ENCODE measurements at places on chromosomes 16 and 17. TPM values are rescaled to one million over a fixed set of nuclear protein-coding genes. Genes with fewer than 3 reads are reported as not detected.
A peak's percentile ranks its signal among the peaks of the same experiment; 100 is the strongest.

DNA sequence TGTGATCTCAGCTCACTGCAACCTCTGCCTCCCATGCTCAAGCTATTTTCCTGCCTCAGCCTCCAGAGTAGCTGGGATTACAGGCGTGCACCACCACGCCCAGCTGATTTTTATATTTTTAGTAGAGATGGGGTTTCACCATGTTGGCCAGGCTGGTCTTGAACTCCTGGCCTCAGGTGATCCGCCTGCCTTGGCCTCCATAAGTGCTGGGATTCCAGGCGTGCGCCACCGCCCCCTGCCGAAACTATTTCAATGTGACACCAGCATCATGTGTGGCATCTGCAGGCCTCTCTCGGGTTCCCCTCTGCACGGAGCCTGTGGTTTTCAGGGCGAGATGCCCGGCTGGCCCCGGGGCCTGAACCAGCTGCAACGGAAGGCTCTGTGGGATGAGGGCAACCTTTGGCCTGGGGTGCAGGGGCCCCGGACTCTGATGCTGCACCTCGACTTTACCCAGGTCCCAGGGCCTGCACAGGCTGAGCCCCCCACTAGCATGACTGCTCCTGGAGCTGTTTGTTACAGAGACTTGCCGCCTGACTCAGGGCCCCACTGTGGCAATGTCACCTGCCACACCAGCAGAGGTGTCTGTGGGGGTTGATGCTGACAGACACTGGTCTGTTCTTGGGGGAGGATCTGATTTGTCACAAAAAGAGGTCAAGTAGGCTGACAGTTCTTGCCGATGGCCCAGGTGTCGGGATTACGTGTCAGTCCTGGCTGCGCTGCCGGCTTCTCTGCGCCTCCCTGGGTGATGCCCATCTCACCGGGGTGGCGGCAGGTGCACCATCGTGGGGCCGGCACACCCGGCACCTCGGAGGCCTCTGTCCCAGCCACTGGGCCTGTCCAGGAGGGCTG, 8.6 kb upstream of the TEX19 start:
- peaks cover 19% of the 10 kb centered on the region for H3K4me1 ChIP-seq
- peak; percentile 30 for DNase-seq
- no peak overlapping the region for H3K27ac ChIP-seq
- no peak overlapping the region for H3K4me3 ChIP-seq

DNA sequence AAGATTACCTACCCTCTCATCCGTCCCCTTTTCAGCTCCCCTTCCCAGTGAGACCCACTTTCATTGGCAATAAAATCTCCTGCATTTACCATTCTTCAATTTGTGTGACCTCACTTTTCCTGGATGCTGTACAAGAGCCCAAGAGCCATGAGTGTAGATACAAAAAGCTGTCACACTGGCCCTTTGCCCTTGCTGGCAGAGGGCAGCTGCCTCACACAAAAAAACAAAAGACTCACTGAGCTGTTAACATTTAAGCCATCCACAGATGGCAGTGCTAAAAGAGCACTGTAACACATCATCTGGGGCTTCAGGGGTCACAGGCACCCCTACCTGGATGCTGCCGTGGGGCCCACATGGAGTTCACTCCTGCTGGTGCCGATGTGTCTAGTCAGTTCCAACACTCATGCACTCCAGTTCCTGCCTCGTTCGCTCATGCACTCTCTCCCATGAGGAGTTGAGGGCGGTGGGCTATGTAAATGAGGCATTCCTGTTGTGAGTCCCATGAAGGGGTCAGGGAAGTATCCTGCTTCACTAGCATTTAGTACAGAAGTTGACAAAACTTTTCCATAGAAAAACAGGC, 123.1 kb downstream of the CA10 start:
- H3K27ac ChIP-seq = no peak overlapping the region
- H3K27me3 ChIP-seq = peaks cover 4% of the 10 kb centered on the region
- no peak for DNase-seq

DNA sequence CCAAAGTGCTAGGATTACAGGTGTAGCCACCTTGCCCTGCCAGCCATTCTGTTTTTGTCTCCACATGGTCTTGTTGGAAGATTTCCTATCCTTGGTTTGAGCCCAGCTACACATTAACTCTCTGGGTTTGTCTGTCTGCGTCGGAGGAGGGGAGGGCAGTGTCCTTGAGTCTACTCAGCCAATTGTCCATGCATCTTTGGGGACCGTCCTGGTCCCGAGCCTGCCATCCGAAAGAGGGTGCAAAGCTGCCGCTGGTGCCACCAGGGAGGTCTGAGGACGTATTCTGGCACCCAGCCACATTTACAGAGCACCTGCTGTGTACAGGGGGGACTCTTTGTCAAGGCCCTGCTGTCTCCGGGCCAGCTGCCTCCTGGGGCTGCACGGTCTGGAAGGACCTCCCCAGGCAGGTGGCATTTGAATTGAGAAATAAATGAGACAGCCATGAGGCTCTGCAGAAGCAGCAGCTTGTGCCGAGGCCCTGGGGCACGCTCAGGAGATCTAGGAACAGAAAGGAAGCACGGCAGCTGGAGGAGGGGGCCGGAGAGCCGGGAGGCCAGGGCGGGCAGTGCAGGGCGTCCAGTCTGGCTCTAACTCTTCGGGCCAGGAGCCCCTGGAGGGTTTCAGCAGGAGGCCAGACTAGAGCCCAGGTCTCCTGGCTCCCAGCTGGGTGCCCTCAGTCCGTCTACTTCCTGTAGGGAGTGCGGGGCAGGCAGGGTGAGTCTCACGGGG, 1.5 kb downstream of the CYBA start:
- H3K4me3 ChIP-seq = peak overlapping the region; percentile 96
- no peaks in the 10 kb centered on the region for H3K27me3 ChIP-seq
- no peak for DNase-seq
- peaks cover 27% of the 10 kb centered on the region for H3K36me3 ChIP-seq
- H3K27ac ChIP-seq = peak overlapping the region; percentile 94

GRCh38 chr16:75578212-75578611, 12.0 kb downstream of the GABARAPL2 start:
- no peak overlapping the region for H3K27ac ChIP-seq
- DNase-seq = no peak
- H3K36me3 ChIP-seq = peaks cover 63% of the 10 kb centered on the region
- no peaks in the 10 kb centered on the region for H3K4me1 ChIP-seq
- H3K4me3 ChIP-seq = no peak overlapping the region
- no peaks in the 10 kb centered on the region for H3K27me3 ChIP-seq

GRCh38 chr17:61401389-61402072, 1.9 kb downstream of the TBX2 start:
- DNase-seq = no peak
- H3K36me3 ChIP-seq = no peaks in the 10 kb centered on the region
- H3K4me1 ChIP-seq = peaks cover 75% of the 10 kb centered on the region

DNA sequence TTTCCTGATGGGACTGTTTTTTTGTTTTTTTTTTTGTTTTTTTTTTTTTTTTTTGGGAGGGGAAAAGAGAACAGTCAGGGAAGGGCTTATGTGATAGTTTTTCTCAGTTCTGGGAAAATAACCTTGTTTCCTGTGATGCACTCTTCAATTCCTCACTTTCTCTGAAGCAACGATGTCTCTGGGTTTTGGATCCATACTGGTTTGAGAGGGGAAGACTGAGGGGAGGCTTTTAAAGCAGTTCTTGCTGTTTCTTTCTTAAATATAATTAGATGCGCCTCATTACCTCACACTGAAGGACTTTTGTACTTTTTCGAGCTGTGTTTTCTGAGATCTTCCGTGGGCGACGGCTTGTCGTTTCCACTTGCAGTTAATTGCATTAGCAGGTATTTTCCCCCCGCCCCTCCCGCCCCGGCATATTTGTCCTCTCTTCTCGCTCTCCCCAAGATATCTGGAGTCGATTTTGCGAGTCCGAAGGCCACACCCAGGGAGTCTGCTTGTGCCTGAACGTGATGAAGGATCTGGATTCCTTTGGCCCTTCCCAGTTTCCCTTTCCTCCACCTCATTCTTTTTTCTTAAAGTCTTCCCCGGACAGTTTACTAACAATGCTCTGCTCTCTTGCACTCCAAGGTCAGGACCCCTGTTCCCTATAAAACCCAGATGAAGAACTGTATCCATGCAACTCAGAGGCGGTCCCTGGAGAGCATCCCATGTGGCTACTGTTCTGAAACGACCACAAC, 125.2 kb upstream of the ZFHX3 start:
- no peak overlapping the region for H3K4me3 ChIP-seq
- no peak overlapping the region for H3K27ac ChIP-seq
- no peaks in the 10 kb centered on the region for H3K27me3 ChIP-seq
- no peaks in the 10 kb centered on the region for H3K4me1 ChIP-seq
- no peak for DNase-seq

GRCh38 chr17:18138065-18138749, 29.7 kb downstream of the MYO15A start:
- H3K27me3 ChIP-seq = no peaks in the 10 kb centered on the region
- H3K36me3 ChIP-seq = no peaks in the 10 kb centered on the region

DNA sequence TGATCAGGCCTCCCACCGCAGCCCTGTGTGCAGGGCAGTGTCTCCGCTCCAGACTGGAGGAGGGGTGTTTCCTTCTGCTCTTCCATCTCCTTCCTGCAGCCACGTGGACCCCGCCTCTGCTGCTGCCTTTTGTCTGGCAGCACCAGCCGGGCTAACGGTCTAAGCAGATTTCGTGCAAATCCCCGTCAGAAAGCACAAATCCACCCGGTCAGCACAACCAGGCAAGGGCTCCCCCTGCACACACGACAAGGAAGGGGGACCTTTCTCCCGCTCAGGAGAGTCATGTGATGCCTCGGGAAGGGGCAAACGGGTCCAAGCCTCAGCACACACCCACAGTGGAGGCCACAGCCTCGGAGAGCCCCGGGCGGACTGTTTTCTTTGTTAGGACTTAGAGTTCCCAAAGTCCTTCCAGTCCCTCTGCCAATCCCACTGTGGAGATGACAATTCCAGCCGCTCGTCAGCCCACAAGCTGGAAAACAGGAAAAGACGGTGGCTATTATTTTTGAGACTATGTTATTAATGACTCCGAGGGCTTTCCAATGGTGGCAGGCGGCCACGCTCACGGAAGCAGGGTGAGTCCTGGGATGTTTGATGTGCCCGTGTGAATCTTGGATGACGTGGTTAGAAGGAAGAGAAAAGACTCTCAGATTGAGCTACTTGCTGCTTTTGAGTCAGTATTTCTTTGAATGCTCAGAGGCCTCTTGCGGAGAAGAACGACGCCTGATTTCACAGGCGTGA, 22.5 kb upstream of the MEAK7 start:
- DNase-seq = no peak
- H3K27me3 ChIP-seq = no peaks in the 10 kb centered on the region
- H3K4me1 ChIP-seq = no peaks in the 10 kb centered on the region
- no peaks in the 10 kb centered on the region for H3K36me3 ChIP-seq
- H3K27ac ChIP-seq = no peak overlapping the region

- DNase-seq = no peak
- peak overlapping the region; percentile 57 for H3K27ac ChIP-seq
- peaks cover 85% of the 10 kb centered on the region for H3K4me1 ChIP-seq
- H3K27me3 ChIP-seq = no peaks in the 10 kb centered on the region
Observed at GRCh38 chr17:40345994-40346764, 18.4 kb downstream of the GJD3 start.

- H3K27me3 ChIP-seq = no peaks in the 10 kb centered on the region
- no peak overlapping the region for H3K27ac ChIP-seq
- H3K4me1 ChIP-seq = peaks cover 11% of the 10 kb centered on the region
- no peaks in the 10 kb centered on the region for H3K36me3 ChIP-seq
Observed at GRCh38 chr17:6910987-6911603, 79.6 kb upstream of the TEKT1 start.

DNA sequence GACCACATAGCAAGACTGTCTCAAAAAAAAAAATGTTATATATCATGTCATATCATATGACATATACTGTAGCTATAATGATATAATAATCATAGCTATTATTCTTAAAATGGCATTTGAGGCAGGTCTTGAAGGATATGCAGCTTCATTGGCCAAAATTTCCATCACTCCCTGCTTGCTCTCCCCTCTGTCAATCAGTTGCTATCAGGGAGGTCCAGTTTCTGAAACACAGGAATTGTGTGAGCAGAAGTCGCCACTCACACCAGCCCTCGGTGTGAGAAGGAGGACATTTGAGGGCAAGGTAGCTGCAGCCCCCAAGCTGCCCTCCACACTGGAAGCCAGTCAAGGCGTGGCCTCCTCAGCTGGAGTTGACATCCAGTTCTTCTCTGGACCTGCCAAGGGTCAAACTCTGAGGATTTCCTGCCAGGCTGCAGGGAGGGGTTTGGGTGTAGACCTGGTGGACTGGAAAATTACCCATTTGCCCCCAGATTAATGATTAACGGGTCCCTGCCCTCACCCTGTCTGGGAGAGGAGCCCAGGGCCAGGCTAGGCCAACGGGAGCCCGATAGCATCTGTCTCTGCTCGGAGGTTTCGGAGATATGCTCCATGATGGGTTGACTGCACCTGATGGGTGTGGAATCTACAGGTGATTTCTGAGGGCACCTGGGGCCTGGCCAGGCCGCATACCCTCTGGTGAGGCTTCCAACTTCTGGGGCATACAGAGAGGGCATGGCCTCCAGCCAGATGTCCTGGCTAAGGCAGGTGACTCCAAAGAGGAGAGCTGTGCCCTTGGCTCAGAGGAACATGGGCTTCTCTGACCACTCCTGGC, 18.8 kb downstream of the WNT9B start:
- H3K36me3 ChIP-seq = no peaks in the 10 kb centered on the region
- no peaks in the 10 kb centered on the region for H3K4me1 ChIP-seq
- H3K27me3 ChIP-seq = peaks cover under 1% of the 10 kb centered on the region
- no peak overlapping the region for H3K27ac ChIP-seq

- DNase-seq = no peak
- peaks cover 33% of the 10 kb centered on the region for H3K4me1 ChIP-seq
- H3K4me3 ChIP-seq = no peak overlapping the region
- H3K27ac ChIP-seq = no peak overlapping the region
Observed at GRCh38 chr16:56936950-56937349, 5.0 kb downstream of the HERPUD1 start.

GRCh38 chr16:55539488-55539887, 27.0 kb upstream of the CAPNS2 start:
- H3K27ac ChIP-seq = no peak overlapping the region
- no peak for DNase-seq
- no peaks in the 10 kb centered on the region for H3K27me3 ChIP-seq
- H3K4me3 ChIP-seq = no peak overlapping the region
- H3K4me1 ChIP-seq = no peaks in the 10 kb centered on the region

GRCh38 chr17:15501793-15502192, 34.4 kb upstream of the CDRT4 start:
- H3K27me3 ChIP-seq = no peaks in the 10 kb centered on the region
- no peak for DNase-seq
- no peak overlapping the region for H3K27ac ChIP-seq
- no peak overlapping the region for H3K4me3 ChIP-seq

- no peaks in the 10 kb centered on the region for H3K4me1 ChIP-seq
- H3K27ac ChIP-seq = no peak overlapping the region
- H3K36me3 ChIP-seq = no peaks in the 10 kb centered on the region
- H3K4me3 ChIP-seq = no peak overlapping the region
Observed at GRCh38 chr16:86901483-86901882, 323.1 kb downstream of the FOXL1 start.

GRCh38 chr17:57331423-57331822, 75.1 kb downstream of the MSI2 start:
- no peak overlapping the region for H3K27ac ChIP-seq
- no peaks in the 10 kb centered on the region for H3K4me1 ChIP-seq
- no peaks in the 10 kb centered on the region for H3K27me3 ChIP-seq
- no peak overlapping the region for H3K4me3 ChIP-seq

The GAS2L2 gene
- total RNA-seq = 0.19 TPM

The CDH1 gene
- total RNA-seq = 0.49 TPM

The NLGN2 gene
- total RNA-seq = 7.6 TPM

The DPEP2 gene
- 42.2 TPM for total RNA-seq

The CSF3 gene
- total RNA-seq = not detected

The SLC12A3 gene
- not detected for total RNA-seq

The CLEC18C gene
- not detected for total RNA-seq

The HOXB2 gene
- 4.8 TPM for total RNA-seq

The CD300H gene
- total RNA-seq = not detected

The ZNF469 gene
- total RNA-seq = 0.75 TPM

The TMEM100 gene
- not detected for total RNA-seq

The MILR1 gene
- not detected for total RNA-seq

The WFIKKN1 gene
- total RNA-seq = 0.99 TPM

The KCNJ12 gene
- 0.11 TPM for total RNA-seq

The HLF gene
- total RNA-seq = 4.9 TPM
